ENCODE measurements at places on chromosomes 6 and 20.

GRCh38 chr6:110823146-110823545, 7.9 kb upstream of the CDK19 start:
- no peak for DNase-seq

GRCh38 chr6:122648726-122649125, 38.5 kb downstream of the PKIB start:
- no peak for DNase-seq

GRCh38 chr20:8809107-8809953, 259.6 kb upstream of the PLCB4 start:
- no peak for DNase-seq

DNA sequence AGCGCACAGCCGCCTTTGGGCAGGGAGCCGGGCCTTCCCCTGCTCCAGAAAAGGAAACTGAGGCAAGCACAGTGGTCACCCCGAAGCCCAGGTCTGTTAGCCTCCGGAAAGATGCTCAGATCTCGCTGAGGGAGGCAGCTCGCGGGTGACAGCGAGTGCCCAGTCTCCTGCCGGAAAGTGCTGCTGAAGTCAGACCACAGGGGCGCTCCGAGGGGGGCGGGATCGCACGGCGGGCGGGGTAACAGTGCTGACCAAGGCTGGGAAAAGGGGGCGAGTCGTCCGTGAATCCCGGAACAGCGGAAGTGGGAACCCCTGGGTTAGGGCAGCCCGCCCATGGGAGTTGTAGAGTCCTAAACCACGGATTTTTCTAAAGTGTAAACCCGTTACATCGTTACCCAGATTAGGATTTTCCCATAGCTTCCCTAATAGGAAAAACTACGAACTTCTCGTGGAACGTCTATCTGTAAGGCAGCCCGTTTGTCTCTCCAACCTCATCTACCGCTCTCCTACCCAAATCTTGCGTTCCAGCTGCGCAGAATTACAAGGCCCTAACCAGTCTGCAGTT, 504 bp downstream of the VPS16 start:
- DNase-seq = no peak

- DNase-seq = no peak
Measured at GRCh38 chr6:108531332-108531731, 29.4 kb upstream of the FOXO3 start.

GRCh38 chr6:9783567-9783966, 631.3 kb downstream of the TFAP2A start:
- DNase-seq = no peak
